ENCODE measurements at places on chromosomes 6 and 20.

GRCh38 chr20:41095110-41095969, 42.0 kb upstream of the PLCG1 start:
- peak; percentile 60 for DNase-seq

- peak; percentile 36 for DNase-seq
These were observed 93.6 kb downstream of the SNAP91 start for GRCh38 chr6:83615025-83615999.

DNA sequence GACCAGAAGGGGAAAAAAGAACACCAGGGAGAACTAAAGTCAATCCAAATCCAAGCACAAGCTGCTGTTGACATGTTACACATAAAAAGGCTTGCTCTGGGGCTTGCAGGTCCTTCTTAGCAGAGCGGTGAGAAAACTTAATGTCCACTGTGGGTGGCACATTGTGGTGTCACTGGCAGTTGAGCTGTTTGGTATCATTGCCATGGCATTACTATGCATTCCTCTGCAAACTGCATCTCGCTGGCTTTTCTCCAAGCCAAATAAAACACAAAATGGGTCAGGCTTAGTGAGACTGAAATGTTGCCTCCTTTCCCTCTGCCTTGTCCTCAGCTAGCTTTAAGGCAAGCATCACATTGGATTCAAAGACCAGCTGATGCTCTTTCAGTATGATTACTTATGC, 40.9 kb downstream of the LY86 start:
- no peak for DNase-seq

DNA sequence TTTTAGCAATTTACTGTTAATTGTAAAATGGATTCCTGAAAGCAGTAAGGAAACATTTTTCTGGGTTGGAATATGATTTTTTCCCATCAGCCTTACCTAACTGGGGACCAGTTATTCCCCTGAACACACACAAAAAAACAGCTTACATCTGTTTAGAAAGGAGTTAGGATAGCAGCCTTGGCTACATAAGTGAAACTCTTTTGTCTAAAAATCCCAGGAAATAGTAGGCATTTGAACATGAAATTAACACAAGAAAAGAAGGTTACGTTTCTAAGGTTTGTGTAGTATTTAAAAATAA, 696.2 kb upstream of the MARCKS start:
- DNase-seq, result no peak

DNA sequence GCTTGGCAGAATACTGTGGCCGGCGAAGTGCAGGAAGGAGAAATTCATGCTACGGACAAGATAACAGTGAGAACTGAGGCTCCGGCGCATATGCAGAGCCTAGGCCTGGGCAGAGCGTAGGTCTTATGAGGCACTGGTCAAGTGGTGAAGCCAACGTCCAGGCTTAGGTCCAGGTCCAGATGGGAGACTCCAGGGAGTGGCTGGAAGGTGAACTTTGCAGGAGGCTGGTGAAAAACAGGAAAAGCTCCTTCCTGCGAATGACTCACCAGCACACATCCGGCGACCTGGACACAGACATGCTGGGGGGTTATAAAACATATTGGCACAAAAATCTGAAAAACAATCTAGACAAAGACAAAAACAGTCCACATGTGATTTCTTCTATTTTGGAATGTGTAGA, 15.4 kb downstream of the C6orf141 start:
- no peak for DNase-seq

GRCh38 chr6:56043761-56044160, 168.4 kb upstream of the BMP5 start:
- DNase-seq, result no peak

DNA sequence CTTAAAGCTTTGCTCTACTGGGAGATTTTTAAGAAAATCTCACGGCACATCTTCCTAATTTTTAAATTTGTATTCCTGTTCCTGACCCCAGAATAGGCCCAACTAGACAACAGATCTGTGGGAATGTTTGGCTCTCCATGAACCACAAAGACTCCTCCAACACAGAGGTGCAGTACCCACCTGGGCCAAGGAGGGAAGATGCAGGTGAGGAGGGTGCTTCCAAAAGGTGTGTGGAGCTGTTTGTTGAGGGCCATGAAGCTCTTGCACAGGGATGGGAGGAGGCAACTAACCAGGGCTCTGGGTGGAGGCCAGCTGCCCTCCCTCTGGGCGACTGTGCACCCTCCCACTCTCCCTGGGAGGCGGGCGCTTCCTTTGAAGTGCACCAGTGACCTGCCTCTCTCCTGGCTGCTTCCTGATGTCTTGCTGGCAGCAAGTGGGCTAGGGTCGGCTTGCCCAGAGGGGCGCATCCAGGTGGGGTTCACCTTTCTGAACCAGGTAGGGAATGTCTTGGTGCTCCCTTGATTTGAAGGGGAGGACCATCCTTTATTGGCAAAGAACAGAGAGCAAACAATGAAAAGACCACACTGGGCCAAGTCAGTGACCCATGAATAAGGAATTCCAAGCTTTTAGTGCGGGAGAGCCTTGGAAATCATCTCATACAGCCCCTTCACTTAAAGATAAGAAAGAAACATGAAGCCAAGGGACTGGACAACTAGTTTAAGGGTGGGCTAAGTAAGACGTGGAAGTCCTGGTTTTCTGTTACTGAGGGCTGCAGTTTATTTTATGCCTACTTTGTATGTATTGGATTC, 76.0 kb downstream of the ANKRD6 start:
- no peak for DNase-seq

DNA sequence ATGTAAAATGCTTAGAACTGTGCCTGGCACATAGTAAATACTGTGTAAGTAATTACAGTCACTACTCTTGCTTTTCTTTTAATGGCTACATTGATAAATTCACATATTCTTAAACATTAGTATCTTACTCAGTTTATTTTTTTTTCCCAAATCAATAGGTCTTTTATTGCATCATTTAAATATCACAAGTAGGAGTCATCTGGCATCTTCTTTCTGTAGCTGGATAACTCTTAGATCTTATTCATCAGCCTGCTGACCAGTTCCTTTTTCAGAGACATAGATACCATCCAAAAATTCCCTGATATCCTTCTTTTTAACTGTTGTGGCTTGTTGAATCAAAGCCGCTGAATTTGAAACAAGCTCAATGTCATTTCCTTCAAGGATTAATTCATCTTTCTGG, 20.0 kb upstream of the PHF3 start:
- no peak for DNase-seq
